Fibroblast of skin of scalp (primary cell): ENCODE measurements at places on chromosomes 11 and 22.

DNA sequence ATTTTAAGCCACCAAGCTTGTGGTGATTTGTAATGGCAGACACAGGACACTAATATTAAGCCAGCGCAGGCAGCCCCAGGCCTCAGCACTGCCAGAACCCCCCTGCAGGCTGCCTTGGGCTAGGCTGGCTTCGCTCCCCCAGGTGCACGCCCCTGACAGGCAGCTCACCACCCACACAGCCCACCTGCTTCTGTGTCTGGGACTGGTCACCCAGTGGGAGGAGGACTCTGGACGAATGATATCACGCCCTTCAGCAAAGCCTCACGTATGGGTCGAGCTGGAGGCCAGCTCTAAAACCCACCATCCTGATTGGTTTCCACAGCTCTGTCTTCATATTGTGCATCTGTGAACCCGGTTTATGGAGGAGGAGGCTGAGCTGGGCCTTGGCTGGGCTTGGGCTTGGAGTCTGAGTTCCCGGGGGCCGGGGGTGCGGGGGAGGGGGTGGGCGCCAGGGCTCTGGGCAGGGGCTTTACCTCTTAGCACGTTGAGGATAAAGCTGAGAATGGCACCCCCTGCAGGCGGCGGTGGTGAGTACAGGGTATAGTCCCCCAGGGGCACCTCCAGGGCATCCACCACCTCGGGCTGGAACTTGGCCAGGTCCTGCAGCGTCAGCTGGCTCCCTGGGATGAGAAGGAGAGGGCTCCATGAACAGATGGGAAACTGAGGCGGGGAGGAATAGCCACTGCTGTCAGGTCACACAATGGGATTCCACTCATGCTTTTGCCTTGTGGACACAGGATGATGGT is 13.8 kb downstream of the GGT5 start:
- no peak for DNase-seq

DNA sequence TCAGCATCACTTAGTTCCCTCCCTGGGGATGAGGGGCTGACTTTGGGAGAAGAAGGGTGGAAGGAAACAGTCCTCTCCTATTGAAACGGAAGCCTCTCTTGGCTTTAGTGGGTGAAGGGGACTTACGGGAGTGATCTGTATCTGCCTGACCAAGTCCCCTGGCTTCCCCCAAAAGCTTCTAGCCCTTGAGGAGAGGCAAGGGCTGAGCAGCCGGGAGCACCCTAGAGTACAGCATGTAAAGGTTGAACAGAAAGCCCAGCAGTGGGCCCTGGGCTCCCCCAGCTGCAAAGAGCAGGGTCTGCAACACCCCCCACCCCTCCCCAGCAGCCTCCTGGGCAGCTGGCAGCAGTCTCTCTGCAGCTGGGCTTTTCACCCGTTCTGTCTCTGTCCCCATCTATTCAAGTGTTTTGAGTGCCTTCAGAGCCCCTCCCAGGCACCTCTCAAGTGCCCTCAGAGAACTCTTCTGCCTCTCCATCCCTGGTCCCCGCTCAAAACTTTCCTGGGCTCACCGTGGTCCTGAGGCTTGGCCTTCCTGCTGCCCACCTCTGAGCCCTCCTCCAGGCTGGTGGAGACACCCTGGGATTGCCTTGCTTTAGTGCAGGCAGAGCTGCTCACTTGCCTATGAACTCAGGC is 2.7 kb downstream of the CAPN5 start:
- DNase-seq: no peak

DNA sequence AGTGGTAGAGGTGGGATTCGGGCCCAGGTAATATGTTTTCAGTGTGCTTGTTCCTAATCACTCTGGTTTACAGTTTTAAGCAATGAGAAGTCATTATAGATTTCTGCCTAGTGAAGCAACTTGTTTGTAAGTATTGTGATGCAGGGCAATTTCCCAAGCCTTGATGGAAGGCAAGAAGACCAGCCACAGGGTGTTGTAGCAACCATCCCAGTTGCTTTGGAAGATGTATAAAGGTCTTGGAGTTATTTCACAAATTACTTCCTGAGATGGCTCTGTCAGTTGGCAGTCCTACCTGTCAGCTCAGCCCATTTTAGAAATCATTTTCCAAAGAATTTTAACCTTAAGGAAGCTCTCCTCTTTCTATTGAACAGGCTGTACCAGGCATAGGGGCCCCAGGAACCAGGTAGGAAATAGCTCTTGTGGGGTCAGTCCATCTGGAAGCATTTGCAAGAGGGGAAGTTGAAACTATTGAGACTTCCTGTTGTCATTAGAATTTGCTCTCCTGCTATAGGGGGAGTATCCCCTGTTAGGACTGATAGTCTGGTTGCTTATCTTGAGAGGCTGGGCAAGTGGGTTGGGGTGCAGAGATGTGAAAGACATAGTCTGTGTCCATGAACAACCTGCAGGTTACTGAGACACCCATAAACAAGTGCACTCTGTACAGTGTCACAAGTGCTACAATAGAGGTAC is 47.9 kb downstream of the STIM1 start:
- DNase-seq: no peak

GRCh38 chr11:636511-637332 is at the start of gene DRD4:
Gene DRD4, plus strand, starts transcription at chr11:637269. Its CDS starts 36 bp downstream, at chr11:637305.
- DNase-seq: peak; percentile 42

DNA sequence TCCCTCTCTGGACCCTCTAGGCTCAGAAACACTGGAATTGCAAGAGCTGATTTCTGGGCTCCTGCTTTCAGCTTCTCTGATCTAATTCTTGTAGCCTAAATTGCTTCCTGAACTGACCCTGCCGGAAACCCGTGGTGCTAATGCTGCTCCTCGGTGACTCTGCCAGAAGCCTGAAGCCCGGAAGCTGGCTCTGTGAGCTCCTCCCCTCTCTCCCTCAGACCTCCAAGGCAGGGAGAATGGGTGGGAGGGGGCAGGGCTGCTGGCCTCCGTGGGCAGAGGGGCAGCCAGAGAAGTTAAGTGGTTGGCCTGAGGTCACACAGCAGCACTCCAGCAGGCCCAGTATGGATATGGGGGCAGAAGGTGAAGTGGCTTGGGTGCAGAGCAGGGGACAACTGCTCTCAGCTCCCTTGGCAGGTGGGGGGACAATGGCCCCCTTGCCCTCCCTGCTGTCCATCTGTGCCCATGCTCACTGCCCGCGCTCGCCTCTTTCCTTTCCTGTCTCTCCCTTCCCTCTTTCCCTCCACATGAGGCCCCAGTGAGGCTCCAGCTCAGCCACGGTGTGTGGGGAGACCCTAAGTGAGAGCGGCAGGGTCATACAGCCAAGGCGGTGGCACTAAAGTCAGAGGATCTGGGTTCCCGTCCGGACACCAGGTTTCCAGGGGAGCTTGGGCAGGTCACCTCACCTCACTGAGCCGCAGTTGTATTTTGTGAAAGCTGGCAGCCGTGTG is 16.2 kb downstream of the CAPN5 start:
- peak; percentile 44 for DNase-seq

DNA sequence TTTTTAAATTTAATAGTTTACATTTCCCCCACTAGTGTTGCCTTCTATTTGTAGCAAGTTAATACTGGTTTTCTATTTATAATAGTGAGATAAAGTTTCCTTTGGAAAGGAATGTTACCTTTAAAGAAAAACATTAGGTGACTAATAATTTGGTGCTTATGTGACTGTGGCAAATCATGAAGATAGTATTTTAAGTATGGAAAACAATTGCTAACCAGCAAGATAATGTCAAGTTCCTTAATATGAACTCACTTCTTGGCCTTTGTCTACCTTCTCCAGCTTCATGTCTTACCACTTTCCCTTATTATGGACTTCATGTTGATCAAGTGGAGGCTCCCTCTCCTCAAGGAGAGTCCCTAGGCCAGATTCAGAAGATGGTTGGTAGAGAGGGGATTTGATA is 27.2 kb downstream of the ARHGEF12 start:
- DNase-seq: no peak

- no peak for DNase-seq
Observed at GRCh38 chr11:88478136-88478815, 140.7 kb upstream of the CTSC start.

- DNase-seq: no peak
Observed at GRCh38 chr11:1123970-1124369, 33.8 kb upstream of the MUC5AC start.

- no peak for DNase-seq
Observed at GRCh38 chr11:43035086-43035485, 276.7 kb upstream of the API5 start.

DNA sequence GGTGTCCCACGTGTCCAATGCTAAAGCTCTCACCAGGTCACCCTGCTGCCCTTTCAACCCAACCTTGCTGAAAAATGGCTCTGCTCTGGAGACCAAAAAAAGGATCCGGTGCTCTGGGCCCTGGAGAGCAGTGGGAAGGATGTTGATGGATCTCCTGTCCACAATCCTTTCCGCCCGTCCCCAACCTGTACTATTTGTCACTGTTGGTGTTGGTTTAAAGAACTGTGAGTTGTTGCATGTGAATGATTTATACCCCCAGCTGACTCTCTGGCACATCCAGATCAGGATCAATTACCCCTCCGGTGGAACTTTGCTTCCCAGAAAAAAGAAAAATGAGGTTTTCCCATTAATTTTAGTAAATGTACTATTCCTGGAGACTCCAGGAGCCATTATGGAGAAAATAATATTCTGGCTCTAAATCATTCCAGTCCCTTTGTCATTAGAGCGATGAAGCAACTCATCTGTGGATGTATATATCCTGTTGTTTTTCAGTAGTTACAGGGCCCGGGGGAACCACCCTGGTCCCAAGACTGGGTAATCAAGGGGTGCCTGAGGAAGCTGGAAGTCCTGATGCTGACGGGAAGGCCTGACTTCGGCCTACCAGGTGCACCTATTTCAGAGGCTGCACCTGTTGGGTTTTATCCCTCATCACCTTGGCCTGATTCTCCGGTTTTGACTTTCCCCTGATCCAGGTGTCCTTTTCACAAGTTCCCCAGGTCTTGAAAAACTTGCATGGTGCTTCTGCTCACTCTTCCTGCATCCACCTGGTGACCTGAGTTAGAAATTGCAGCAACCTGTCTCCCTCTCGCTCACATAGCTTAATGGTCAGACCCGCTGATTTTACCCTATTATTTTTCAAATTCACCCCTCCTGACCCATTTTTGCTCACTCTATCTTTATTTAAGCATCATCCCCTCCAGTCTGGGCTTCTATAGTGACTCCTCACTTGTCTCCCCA is 209.2 kb upstream of the SEZ6L start:
- DNase-seq: no peak

DNA sequence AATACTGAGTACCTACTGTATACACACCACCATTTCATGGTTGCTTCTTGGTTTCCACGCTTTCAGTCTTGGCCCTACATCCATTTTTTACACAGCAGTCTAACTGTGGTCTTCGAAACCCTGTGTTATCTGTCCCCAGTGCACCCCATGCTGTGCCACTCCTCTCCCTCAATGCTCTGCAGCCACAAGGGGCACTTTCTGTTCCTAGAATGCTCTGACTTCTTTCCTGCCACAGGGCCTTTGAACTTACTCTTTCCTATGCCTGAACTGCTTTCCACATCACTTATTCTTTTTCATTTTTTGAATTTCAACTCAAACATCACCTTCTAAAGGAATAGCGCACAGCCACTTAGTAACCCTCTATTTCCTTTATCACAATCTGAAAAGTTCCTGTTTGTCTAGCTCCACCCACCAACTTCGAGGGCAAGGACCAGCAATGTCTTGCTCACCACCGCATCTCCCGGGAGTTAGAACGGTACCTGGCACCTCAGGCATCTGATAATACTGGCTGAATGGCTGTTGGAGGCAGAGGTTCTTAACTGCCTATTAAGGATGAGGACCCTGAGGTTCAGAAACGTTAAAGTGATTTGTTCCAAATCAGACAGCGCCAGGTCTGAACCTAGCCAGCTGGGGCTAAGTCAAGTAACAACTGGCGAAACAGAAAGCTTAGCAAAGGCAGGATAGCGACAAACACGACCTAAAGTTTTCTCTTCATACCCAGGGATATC is 568 bp downstream of the ALG8 start:
- DNase-seq: peak; percentile 20

DNA sequence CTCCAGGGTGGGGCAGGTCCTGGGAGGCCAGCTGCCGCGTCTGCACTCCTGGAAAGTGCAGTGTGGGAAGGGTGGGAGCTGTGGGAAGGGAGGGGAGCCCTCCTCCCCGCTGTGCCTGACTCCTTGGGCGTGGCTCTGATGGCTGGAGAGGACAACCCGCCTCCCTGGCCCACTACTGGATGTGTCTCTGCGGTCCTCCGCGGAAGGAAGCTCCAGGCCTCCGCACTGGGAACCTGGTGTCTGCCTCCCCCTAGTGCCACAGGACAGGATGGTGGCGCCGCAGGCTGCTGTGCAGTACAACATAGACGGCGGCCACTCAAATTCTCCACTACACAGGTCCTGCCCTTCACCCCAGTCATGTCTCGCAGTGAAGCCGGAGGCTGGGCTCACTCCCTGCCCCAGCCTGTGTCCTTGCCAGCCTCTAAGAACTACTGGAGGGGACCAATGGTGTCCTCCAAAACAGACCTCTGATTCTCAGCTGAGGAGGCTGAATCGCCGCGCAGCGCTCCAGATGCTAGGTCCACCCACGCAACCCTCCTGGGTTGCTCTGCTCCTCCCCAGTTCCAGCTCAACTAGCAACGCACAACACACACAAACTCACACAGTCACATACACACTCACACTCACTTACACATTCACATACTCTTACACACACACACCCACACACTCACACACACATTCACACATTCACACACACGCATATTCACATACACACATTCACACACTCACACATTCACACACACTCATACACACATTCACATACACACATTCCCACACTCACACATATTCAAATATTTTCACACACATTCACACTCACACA is 12.4 kb upstream of the DSCAML1 start:
- DNase-seq: peak; percentile 63

- no peak for DNase-seq
Observed at GRCh38 chr11:290621-291231, 1.8 kb downstream of the PGGHG start.

- DNase-seq: peak; percentile 49
Observed at GRCh38 chr11:36265793-36266628, 23.2 kb downstream of the COMMD9 start.

DNA sequence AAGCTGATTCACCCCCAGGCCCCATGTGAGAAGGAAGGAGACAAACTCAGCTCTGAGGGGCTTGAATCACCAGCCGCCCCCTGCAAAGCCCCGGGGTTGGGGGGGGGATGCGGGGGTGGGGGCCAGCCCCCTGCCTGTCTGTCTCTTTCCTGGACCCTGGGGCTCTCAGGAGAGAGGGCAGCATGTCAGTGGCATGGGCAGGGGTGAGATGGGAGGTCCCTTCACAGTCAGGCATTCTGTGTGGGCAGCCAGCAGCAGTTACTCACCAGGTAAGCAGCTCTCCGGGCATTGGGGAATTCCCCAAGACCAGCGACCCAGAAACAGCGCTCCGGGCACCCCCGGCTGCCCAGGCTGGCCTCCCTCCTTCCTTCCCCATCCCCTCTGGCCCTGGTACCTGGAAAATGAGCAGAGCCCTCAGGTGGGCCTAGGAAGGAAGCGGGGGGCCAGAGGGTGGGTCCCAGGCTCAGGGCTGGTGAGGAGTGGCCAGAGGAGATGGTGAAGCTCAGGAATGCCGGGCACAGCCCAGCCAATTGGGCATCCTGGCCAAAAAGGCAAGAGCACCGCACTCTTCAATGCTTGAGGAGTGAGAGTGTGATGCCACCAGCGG is 4.2 kb upstream of the LIF start:
- DNase-seq: peak; percentile 60

- DNase-seq: no peak
Observed at GRCh38 chr11:17988465-17988864, 24.4 kb downstream of the SERGEF start.
